ENCODE measurements at places on chromosomes 3 and 15. TPM values are rescaled to one million over a fixed set of nuclear protein-coding genes. Genes with fewer than 3 reads are reported as not detected.
A peak's percentile ranks its signal among the peaks of the same experiment; 100 is the strongest.

DNA sequence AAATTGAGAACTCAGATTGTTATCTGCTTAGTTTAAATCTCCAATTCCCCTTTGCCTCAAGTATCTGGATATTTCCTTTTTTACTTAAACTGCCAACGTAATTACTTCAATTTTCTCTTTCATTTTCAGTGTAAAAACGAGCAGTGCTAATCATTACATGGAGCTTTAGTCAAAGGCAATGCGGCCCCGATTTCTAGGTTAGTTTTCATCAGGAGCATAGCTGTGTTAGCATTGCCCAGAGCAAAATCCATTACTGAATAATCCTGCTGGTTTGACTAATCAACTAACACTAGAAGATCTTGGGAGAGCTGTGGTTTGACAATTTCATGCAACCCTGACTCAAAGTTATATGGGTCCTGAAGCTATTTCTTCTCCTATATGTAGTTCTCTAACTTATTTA, 46.2 kb downstream of the ZPLD1 start:
- peak; percentile 46 for DNase-seq

GRCh38 chr3:44018926-44019325, 222.8 kb upstream of the TOPAZ1 start:
- DNase-seq = no peak

GRCh38 chr3:44992555-44993470, 16.8 kb downstream of the EXOSC7 start:
- no peak for DNase-seq

DNA sequence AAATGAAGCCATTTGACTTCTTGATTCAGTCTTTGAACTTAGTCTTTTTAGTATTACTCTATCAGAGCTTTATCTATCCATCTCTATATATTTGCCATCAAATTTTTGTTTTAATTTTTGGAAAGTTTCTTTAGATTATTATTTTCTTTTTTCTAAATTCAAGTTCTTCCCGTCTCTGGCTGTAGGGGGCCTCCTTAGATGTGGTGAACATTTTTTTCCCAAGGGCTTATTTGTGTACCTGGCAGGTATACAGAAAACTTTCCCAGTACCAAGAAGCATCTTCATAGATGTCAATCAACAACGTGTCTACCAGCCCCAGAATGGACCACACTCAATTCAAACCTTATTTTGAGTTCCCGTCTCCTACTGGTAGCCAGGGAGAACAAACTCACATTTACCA, 486.8 kb upstream of the CNTN4 start:
- no peak for DNase-seq

DNAH12 gene
- total RNA-seq = not detected

TNFAIP8L3 gene
- total RNA-seq = not detected

BBS4 gene
- total RNA-seq = 11.6 TPM

NTRK3 gene
- not detected for total RNA-seq

RASGRF1 gene
- total RNA-seq = 5.9 TPM

Data from epithelial cell of proximal tubule (primary cell).